ENCODE measurements at places on chromosomes 1 and 21.

- no peak for DNase-seq
Measured at GRCh38 chr1:185965870-185966269, 231.7 kb downstream of the HMCN1 start.

GRCh38 chr1:165773324-165773965, 4.8 kb upstream of the TMCO1 start:
- DNase-seq = no peak

DNA sequence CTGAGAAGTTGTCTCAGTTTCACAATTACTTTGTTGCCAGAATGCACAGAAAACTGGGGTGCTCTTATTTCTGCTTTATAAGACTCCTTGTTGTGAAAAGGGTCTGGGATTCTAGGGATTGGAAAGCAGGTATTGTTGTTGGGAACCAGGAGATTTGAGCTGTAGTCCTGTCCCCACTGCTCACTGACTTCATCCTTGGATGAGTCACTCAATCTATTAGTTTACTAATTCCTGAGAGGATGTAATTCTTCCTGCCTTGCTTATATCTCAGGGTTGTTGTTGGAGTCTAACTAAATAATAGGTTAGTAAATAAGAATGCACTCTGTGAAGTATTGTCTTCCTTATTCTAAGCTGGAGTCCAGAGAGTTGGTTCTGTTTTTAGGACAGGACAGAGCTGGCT, 172.5 kb upstream of the GALNT2 start:
- DNase-seq = no peak

DNA sequence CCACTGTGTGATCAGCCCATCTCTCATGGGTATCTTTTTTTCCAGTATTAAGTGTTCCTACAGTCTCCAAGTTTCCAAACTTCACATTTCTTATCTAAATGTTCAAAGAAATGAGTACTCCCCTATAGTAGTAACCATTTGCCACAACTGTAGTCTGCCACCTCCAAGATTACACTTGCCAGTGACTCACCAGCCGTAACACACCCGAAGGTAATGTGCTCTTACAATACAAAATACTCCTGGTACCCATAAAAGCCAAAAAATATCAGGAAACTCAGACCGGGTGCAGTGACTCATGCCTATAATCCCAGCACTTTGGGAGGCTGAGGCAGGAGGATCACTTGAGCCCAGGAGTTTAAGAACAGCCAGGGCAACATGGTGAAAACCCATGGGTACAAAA, 20.5 kb upstream of the ZNF496 start:
- no peak for DNase-seq

GRCh38 chr1:167794043-167794442, 72.3 kb downstream of the MPZL1 start:
- DNase-seq = no peak

- no peak for DNase-seq
Measured at GRCh38 chr21:44281801-44282200, 3.9 kb upstream of the AIRE start.

DNA sequence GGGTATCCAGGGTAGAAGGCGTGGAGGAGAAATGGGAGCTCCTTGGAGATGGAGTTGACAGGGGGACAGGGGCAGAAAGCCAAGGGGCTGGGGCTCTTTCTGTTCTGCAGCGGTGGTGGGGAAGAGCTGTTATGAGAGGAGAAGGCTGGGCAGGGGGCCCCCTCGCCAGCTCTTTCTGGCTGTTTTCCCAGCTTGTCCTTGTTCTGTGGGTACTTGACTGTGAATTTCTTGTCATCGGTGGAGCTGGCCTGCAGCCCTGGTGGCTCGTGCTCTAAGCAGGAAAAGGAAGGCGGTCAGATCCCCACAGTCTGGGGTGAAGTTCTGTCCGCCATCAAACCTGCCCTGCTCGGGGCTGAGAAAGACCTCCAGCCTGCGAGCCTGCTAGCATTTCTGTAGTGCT, 7.6 kb downstream of the ZNF683 start:
- no peak for DNase-seq

- no peak for DNase-seq
Measured at GRCh38 chr1:222329493-222330045, 218.3 kb downstream of the HHIPL2 start.

GRCh38 chr1:247542811-247543210, 6.1 kb upstream of the GCSAML start:
- no peak for DNase-seq

GRCh38 chr1:92572520-92572919, 85.8 kb upstream of the GFI1 start:
- DNase-seq = no peak

- no peak for DNase-seq
Measured at GRCh38 chr1:247210062-247210375, 38.2 kb upstream of the ZNF124 start.

GRCh38 chr1:181443231-181443853, 40.0 kb upstream of the CACNA1E start:
- no peak for DNase-seq

- DNase-seq = no peak
Measured at GRCh38 chr1:21546122-21546825, 37.1 kb downstream of the ALPL start.

- no peak for DNase-seq
Measured at GRCh38 chr1:2104621-2105427, 54.6 kb downstream of the PRKCZ start.

- no peak for DNase-seq
Measured at GRCh38 chr1:55669293-55669692, 454.1 kb upstream of the USP24 start.

DNA sequence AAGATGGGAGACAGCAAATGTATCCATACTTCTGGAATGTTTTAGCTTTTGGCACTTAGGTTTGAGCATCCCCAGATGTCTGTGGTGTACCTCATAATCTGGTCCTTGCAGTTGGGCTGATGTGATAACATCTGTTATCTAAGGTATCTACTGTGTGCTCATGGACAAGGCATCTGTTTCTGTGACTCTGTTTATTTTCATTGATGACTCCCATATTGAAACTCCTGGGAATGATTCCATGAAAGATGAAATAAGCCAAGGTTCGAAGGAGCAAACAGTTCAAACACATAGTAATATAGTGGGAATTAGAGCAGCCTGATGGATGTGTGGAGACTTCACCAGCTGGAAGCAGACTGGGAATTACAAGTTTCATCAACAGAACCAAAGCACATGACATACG, 20.7 kb upstream of the TRIM45 start:
- no peak for DNase-seq

GRCh38 chr1:92980732-92981647, 19.7 kb upstream of the DIPK1A start:
- DNase-seq = no peak

DNA sequence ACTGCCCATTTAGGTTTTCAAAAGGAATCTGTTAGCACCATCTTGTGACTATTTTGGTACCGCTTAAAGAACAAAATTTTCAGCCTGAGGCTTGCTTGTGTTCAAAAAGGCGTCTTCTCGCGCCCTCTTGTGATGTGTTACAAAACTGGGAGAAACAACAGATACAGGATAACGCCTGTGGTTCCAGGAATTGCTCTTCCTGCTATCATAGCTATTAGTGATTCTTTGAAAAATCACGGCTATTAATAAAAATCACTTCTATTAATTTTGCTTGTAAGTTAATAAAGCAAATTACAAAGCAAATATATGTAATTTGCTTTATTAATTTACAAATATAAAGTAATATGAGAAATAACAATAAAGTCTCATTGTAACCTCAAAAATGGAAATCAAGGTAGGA, 82.2 kb upstream of the ABCD3 start:
- DNase-seq = no peak

GRCh38 chr1:148372731-148373130, 110.4 kb downstream of the PPIAL4G start:
- DNase-seq = no peak

DNA sequence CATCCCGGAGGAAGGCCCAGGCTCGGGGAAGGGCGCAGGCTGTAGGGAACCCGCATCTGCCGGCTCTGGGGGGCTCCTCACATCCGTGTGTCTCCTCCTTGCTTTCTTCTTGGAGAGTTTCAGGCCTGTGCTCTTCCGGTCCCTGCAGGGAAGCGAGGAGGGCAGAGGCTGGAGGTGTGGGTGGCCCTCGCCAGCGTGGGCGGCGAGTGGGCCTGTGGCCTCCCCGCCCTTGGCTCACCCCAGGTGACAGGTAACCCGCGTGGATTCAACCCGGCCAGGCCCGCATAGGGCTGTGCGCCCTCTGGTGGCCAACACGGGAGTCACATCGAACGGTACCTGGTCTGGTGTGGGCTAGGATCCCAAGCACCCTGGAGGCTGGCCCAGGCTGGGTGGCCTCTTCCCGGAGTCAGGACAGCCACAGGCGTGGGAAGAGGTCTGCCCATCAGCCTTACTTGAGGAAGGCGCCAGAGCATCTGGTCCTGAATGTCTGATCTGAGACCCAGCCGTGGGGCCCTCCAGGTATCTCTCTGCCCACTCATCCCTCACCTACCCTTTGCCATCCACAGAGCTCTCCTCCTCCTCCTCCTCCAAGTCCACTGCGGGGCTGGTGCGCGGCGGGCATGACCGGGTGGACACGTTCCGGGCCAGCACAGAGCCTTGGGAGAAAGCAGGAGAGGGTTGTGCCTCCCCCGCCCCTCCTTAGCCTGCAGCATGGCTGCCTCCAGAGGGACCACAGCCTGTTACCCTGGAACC, 9.6 kb upstream of the TNFRSF25 start:
- DNase-seq = no peak

- DNase-seq = no peak
Measured at GRCh38 chr1:175133673-175134435, 58.7 kb downstream of the KIAA0040 start.

GRCh38 chr1:100868364-100868995, 26.2 kb downstream of the EXTL2 start:
- DNase-seq = no peak

DNA sequence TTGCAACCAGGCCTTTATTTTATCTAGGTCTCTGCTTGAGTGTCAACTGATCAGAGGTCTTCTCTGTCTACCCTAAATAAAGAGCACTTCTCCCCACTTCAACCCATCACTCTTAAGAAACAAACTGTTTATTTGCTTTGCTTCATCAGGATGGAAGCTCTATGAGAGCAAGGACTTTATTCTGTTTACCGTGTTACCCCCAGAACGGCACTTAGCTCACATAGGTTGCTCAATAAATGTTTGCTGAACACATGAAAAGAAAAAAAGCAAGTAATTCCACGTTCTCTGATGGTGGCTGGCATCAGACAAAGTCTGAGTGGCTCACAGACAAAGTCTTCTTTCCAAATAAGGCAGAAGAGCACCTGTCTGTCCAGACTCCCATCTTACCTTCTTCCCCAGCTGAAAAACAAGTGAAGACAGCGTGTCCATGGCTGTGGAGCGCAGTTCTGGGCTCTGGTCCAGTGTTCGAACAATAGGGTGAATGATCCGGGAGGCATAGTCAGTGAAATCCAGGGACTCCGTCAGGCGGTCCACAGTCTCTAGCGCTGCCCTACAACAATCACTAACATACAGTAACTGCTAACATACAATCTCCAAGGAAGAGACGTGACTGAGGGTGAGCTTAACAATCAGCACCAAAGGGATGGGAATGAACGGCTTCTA, 22.9 kb downstream of the ANGPTL7 start:
- DNase-seq = no peak

DNA sequence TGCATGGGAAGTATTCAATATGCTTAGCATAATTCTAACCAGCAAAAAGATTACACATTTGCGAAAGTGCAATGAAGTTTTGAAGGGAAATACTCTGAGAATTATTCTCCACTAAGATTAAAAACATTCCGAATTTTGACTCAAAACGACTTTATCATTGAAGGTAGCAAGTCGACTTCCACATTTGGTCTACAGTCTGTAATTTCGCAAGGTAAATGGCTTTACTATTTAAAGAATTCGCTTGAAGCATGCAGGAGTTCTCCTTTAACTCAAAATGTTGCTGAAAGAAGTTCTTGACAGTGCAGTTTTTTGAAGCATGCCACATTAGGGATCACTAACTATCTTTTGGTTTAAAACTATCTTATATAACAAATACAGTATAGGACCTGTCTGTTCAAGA, 161.0 kb upstream of the HP1BP3 start:
- no peak for DNase-seq

GRCh38 chr1:143643148-143643885, 328.5 kb downstream of the FAM72C start:
- DNase-seq = no peak

- DNase-seq = no peak
Measured at GRCh38 chr1:192966073-192966472, 93.1 kb downstream of the UCHL5 start.

DNA sequence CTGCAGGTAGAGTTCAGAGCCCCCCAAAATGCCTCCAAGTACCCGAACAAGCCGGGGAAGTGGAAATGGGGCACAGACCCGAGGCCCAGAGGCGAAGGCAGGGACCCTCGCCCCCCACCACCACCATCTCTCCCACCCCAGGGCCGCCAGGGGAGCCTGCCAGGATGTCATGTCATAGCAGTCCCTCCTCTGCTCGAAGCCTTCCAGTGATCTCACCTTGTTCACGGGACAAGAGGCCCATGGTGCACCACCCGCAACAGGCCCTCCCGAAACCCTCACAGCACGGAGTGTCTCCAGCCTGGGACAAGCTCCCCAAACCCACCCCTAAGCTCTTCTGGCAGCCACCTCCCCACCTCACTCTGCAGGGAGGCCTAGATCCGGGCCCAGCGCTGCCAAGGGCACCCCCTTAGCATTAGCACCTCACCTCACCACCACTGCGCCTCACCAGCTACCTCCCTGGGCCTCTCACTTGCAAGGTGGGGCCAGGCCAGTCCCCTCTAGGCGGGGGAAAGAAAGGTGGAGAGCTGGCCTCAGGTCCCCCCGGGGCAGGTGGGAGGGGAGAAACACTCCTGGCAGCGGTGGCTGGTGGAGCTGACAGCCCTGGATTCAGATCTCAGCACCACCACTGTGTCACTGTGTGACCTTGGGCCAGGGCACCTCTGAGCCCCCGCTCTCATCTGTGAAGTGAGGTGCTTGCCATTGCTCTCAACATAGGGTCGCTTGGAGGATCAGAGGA, 13.3 kb downstream of the CHD5 start:
- DNase-seq = no peak

DNA sequence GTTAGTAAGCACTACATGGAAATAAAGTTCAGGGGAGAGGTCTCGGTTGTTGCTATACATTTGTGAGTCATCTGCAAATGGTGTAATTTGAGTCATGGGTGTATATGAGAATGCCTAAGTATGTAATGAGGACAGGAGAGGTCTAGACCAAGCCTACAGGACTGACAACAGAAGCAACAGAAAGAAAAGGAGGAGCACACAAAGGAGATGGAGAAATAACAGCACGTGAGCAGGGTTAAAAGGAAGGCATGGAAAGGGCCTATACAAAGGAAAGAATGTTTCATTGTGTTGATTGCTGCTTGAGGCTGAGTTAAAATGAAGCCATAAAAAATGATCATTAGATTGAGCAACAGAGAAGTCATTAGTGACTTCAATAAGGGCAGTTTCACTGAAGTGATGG, 28.0 kb upstream of the PRKAA2 start:
- DNase-seq = no peak

- DNase-seq = no peak
Measured at GRCh38 chr1:172993640-172994039, 57.1 kb downstream of the TNFSF18 start.

- DNase-seq = no peak
Measured at GRCh38 chr1:193514397-193514796, 328.0 kb upstream of the B3GALT2 start.

DNA sequence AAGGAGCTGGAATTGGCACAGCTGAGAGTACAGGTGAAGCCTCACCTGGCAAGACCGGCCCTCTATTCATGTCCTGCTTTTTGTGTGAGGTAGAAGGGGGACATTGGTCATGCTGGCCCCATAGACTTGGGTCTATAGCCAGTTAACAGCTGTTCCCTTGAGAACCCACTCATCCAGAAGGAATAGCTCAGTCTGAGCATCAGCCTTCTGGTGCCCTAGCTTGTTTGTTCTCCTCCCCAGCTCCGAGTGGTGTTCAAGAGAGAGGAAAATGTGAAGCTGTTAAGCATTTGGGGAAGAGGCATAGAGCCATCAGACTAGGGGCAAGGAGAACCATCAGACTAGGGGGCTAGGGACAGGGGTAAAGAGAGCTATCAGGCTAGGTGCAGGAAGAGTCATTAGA, 290.9 kb downstream of the SIPA1L2 start:
- DNase-seq = no peak
